ENCODE measurements at places on chromosomes 2 and 18.

DNA sequence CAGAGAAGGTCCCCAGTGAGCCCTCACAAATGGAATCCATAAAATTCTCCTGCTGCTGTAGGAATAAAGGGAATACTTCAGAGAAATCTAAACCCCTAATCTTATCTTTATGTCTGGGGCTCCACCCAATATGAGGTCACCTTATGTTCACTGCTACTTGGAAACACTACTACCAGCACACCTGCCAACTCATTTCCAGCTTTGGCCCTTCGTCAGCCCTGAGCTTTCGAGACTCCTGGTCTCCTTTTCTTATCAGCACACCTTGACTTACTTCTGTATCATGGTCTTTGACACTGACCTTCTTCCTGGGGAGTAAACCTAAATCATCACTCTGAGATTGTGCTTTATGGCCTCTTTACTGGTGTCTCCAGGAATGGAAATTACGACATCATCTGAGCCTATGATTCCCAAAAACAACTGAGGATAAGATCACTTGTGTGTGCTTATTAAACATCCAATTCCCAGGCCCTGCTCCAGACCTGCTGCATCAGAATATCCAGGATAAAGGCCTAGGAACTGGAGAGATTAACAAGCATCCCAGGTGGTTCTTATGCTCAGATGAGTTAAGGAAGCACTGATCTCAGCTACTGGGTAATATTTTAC is 22.2 kb upstream of the ASNSD1 start:
- DNase-seq: no peak

GRCh38 chr2:217979151-217979811 is 23.5 kb downstream of the TNS1 start:
- no peak for DNase-seq

GRCh38 chr2:28326469-28326805 is 66.2 kb upstream of the FOSL2 start:
- DNase-seq: no peak

- no peak for DNase-seq
These were observed 34.2 kb downstream of the SPATS2L start for GRCh38 chr2:200340508-200341224.

GRCh38 chr18:22490429-22490846 is 72.7 kb upstream of the CTAGE1 start:
- DNase-seq: no peak

DNA sequence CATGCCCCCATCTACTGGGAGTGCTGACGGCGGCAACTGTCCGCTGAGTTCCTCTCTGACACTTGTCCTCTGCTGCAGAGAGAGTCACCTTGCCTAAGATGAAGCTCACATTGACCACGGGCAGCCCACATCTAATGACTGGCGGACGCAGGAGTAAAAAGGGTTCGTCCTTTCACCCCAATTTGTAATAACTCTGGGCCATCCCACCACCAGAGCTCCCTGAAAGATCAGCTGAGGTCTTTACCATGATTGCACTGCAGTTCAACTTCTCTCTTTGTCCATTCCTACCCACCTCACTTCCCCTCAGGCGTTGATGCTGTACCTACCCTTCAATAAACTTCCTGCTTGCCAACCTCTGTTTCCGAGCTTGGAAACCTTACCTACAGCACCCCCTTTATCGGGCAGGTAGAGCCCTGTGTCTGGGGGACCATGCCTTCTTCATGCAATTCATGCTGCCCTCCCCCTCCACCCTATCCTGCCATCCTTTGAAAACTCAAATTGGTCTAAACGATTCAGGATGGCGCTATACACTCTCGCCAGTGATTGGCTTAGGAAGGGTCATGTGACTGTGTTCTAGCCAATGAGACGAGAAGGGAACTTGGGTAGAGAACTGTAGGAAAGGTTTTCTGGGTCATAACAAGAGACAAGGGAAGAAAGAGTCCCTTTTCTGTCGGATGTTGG is 10.3 kb upstream of the B3GNT2 start:
- DNase-seq: no peak

DNA sequence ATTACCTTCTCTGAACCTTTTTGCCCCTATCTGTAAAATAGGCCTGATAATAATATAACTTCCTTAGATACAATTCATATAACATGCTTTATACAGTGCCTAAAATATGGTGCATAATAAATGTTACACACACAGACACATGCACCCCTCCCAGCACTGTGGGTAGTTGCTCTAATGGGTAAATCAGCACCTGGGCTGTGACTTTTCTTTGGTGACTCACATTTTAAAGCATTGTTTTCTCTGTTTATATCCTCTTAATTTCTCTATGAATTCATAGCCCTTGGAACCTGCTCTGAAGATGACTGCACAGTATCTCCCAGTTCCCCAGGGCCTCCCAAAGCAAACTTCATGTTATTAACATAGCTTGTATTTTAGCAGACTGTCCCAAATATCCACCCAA is 248.2 kb upstream of the TNP1 start:
- no peak for DNase-seq

DNA sequence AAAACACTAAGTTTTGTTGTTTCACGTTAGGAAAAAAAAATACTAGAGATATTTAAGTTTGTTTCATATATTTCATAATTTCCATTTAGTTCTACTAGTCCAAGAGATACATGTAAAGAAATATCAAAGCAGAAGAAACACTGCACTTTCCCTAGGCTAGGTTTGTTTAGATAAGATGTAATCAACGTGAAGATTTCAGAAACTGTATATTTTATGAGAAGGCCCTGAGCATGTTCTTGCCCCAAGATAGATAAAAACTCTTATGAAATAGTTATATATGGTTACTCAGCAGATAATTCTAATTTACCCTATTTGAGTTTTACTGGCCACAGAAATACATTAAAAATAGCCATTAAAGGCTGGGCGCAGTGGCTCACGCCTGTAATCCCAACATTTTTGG is 143.6 kb upstream of the CBLN2 start:
- no peak for DNase-seq

DNA sequence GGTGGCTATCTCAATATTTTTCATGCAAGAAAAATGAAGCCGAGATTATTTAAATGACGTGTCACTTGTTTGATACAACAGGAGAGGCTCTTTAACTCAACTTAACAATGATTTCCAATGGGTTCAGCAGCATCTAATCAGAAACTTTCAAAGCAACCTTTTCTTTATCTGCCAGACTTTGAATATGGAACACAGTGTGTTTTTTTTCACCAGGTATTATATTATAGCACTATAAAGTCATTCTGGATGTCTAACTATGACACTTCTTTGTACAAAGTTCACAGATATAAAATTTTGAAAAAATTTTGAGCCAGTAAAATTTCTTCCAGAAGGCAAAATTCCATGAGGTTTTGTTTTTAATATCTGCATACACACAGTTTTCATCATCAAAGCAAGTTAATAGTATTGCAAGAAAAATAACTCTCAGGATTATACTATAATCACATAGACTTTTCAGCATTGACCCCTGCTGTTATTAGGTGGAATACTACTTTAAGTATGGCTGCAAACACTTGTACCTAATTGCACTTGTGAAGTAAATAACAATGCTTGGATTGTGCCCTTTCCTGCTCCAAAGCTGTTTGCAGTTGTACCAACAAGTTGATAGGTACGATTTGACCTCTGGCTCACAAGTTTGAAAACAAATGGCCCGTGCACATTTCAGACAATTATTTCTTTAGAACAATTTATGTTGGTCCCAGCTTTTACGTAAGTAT is 44.0 kb upstream of the DSG1 start:
- DNase-seq: no peak

- peak; percentile 42 for DNase-seq
These were observed 45.3 kb downstream of the ACAA2 start for GRCh38 chr18:49768051-49768391.

DNA sequence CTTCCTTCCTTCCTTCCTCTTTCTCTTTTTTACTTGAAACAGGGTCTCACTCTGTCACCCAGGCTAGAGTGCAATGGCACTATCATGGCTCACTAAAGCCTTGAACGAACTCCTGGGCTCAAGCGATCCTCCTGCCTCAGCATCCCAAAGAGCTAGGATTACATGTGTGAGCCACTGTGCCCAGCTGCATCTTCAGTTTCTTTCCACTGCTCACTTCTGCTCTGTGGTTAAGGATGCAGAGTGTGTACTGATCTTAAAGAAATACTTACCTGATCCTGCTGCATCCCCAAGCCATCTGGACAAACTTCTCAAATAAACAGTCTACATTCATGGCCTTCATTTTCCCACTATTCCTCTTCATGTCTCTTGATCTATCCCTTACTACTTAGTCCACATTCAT is 13.0 kb downstream of the DPP4 start:
- no peak for DNase-seq

- DNase-seq: no peak
These were observed 5.5 kb upstream of the GPR75 start for GRCh38 chr2:53865264-53865663.

DNA sequence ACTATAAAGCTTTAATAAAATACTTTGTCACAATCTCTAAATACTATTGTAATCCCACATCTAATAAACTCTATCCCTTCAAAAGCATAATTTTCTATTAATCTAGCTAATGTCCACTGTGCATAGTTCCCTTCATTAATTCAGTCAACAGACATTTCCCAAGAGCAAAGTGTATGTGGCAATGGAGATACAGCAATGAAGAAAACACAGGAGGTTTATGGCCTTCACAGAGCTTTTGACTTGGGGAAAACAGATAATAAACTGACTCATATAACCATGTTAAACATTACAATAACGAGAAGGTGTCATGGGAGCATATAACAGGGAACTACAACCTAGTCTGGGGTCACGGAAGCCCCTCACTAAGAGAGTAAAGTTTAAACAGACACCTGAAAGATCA is 86.3 kb downstream of the SPIRE1 start:
- DNase-seq: no peak

GRCh38 chr2:190511104-190511503 is 23.4 kb downstream of the NEMP2 start:
- no peak for DNase-seq

DNA sequence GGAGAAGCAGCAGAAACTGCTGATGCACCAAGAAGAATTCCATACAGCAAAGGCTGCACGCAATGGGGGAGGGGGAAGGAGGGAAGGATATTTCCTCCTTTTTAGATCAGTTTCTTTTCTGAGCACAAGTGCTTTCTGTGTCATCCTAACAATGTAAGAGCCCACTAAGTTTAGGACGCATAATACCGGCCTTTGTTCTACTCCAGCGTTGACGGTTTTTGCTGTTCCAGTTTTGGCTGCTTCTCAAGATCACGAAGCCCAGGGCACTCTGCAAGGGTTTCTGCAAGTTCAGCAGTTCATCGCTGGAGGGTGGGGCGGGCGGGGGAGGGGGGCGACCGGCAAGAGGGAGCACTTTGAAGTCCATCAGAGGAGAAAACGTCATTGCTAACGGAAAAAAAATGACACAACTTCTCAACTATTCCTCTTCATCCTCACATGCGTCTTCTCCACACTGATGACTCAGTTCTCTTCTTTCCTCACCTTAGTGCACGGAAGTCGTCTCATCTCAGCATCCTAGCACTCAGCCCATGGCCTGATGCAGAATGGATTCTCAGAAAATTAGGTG is 8.7 kb downstream of the FAM178B start:
- no peak for DNase-seq

GRCh38 chr2:145161656-145162055 is 641.7 kb upstream of the ZEB2 start:
- DNase-seq: no peak

DNA sequence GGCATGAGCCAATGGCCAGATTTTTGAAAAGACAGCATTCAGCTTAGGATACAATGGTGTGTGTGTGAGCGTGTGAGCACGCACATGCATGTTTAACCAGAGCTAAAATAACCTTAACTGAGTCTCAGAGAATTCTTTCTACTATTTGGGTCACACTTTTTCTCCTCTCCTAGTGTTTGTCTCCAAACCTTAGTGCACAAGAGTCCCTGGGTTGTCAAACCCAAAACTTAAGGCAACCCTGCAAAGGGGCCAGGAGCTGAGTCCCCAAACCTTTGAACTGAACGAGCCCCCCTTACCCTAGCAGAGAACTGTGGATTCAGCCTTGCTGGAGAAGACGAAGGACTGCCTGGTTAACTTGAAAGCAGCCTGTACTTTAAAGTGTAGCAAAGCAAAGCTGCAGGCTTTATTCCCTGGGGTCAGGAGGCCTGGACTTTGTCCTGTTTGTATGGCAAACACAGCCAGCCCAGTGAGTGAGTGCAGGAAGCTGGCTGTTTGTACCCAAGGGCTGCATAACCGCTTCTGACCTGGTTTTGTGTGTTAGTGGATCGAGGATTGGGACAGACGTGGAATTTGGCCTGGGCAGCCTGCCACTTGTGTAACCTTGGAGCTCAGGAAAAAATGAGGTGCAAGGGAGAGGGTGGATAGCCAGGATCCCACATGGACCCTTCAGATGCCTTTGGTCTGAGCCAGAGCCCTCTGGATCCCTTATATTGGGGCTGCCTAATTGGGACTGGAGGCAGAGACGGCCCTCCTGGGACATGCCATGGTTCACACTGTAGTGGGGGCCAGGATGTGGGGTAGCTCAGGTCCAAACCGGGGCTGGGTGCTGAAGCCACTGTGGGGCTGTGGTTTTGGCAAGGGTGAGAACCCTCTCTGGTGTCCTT is 6.4 kb upstream of the PSMD1 start:
- no peak for DNase-seq

DNA sequence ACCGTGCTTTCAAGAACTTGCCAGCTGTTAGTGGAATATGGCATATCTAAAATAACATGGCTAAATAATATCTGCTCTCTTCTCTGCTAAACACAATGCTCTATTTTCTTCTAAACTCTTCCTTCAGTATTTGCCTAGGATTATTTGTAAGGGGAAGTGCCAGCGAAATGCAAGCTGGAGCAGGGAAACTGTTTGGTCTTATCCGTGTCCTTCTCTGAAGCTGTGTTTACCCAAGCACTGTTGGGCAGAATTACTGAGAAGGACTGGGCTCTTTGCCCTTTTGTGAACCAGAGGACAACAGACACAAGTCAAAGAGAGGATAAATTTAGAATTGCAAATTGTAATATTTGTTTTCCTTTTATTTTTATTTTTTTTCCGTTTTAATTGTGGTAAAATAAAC is 23.6 kb downstream of the CPO start:
- DNase-seq: no peak

- no peak for DNase-seq
These were observed 9.2 kb downstream of the TGIF1 start for GRCh38 chr18:3458952-3459853.

GRCh38 chr2:113755835-113756354 is 547 bp downstream of the SLC35F5 start:
- no peak for DNase-seq

DNA sequence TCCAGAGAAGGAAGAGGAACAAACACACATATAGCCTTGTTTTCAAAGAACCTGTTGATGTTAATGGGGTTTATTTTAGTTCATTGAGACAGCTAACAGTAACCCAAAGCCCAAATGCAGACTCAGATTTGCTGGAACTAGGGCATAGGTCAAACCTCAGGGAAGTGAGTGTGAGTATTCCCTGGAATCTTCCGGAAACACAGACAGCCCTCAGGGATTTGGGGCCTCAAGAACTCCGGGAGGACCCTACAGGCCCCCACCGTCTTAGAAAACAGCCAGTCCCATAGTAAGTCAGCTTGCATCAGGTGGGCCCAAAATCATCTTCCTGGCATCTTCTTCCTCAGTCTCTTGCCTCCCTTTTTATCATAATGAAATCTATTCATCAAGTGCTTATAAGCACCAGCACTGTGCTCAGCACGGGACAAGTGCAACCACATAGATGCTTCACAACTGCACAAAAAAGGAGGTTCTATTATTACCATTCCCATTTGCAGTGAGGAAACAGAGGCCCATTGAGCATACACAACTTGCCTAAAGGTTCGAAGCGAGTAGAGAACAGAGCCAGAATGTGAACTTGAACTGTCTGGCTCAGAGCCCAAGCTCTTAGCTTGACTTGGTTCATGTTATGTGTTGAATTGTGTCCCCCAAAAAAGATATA is 50.2 kb upstream of the BCL11A start:
- no peak for DNase-seq

All from skeletal muscle cell (primary cell).